ENCODE measurements at places on chromosomes 11 and 22. TPM values are rescaled to one million over a fixed set of nuclear protein-coding genes. Genes with fewer than 3 reads are reported as not detected.

OR4P4 gene
- total RNA-seq, result not detected

TMEM86A gene
- 0.53 TPM for total RNA-seq

FAM83F gene
- total RNA-seq, result 9.9 TPM

HTR3A gene
- total RNA-seq, result 1.7 TPM

GRAP2 gene
- 92.4 TPM for total RNA-seq

C11orf87 gene
- total RNA-seq, result not detected

MS4A6E gene
- total RNA-seq, result not detected

OR10A4 gene
- not detected for total RNA-seq

IL18 gene
- total RNA-seq, result 45.4 TPM

PLAAT3 gene
- total RNA-seq, result 17.3 TPM

OR51B5 gene
- not detected for total RNA-seq

RIBC2 gene
- not detected for total RNA-seq

POU2AF1 gene
- 5.8 TPM for total RNA-seq

MCM5 gene
- 16.5 TPM for total RNA-seq

OPCML gene
- total RNA-seq, result not detected

CSF2RB gene
- total RNA-seq, result 24.8 TPM

UCP2 gene
- total RNA-seq, result 37.9 TPM

BIRC3 gene
- total RNA-seq, result 33.8 TPM

APLNR gene
- total RNA-seq, result 0.47 TPM

B3GAT1 gene
- not detected for total RNA-seq

VSIG10L2 gene
- not detected for total RNA-seq

IGSF9B gene
- total RNA-seq, result 6.3 TPM

NXPE4 gene
- total RNA-seq, result 0.53 TPM

MRGPRX4 gene
- total RNA-seq, result not detected

ROBO4 gene
- 3.7 TPM for total RNA-seq

MPZL2 gene
- total RNA-seq, result 32.4 TPM

ADAMTS8 gene
- total RNA-seq, result not detected

SLC17A6 gene
- not detected for total RNA-seq

XRRA1 gene
- 45.9 TPM for total RNA-seq

MS4A3 gene
- not detected for total RNA-seq

RAG1 gene
- total RNA-seq, result 3.5 TPM

UPB1 gene
- total RNA-seq, result 0.80 TPM

GTPBP1 gene
- total RNA-seq, result 142 TPM

PMM1 gene
- total RNA-seq, result 103 TPM

PSMA1 gene
- total RNA-seq, result 61.9 TPM

SCGB2A2 gene
- not detected for total RNA-seq

LYVE1 gene
- total RNA-seq, result 4.1 TPM

CECR2 gene
- total RNA-seq, result 0.85 TPM

HYLS1 gene
- total RNA-seq, result 2.8 TPM

GCAT gene
- total RNA-seq, result 9.1 TPM

SUN2 gene
- total RNA-seq, result 215 TPM

EMSY gene
- total RNA-seq, result 28.5 TPM

OR5P2 gene
- not detected for total RNA-seq

MMP27 gene
- total RNA-seq, result not detected

ANGPTL5 gene
- total RNA-seq, result not detected

SLC37A2 gene
- total RNA-seq, result 3.3 TPM

GLB1L2 gene
- total RNA-seq, result 21.6 TPM

APOL5 gene
- not detected for total RNA-seq

MRGPRX3 gene
- total RNA-seq, result not detected

OSBP2 gene
- 3.7 TPM for total RNA-seq

SCGB1D4 gene
- not detected for total RNA-seq

FLRT1 gene
- not detected for total RNA-seq

LGR4 gene
- 123 TPM for total RNA-seq

IL17REL gene
- total RNA-seq, result 2.3 TPM

All from Peyer's patch (tissue), 4 donors.